ENCODE measurements at places on chromosomes 5 and 9.

DNA sequence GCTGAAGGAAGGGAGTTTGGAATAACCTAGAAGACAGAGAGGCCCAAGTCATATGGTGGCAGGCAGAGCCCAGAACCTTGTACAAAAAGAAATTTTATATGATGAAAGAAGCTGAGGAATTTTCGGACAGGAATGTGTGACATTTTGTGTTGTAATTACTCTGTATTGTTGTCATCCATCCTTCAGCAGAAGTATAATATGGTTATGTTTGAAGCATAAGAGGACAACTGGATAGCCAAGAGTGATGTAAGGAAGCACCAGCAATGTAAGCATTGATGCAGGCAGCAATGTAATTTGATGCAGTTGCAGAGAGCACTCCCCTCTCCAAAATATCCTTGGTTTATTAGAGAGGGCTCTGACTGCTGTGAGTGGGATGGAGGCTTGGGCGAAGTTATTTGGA is 19.1 kb upstream of the SNX2 start:
- DNase-seq: no peak

- no peak for DNase-seq
Observed at GRCh38 chr5:139470821-139471300, at the start of gene SMIM33. TSS of gene SMIM33 (plus strand) at chr5:139471004. CDS start at chr5:139471122, 118 bp downstream.

- DNase-seq: no peak
Observed at GRCh38 chr5:17075236-17075635, 139.1 kb upstream of the MYO10 start.

GRCh38 chr5:36301858-36302603 is at the start of gene RANBP3L:
TSS of gene RANBP3L (minus strand) at chr5:36301902. CDS start at chr5:36301416, 486 bp downstream.
- DNase-seq: peak; percentile 17

DNA sequence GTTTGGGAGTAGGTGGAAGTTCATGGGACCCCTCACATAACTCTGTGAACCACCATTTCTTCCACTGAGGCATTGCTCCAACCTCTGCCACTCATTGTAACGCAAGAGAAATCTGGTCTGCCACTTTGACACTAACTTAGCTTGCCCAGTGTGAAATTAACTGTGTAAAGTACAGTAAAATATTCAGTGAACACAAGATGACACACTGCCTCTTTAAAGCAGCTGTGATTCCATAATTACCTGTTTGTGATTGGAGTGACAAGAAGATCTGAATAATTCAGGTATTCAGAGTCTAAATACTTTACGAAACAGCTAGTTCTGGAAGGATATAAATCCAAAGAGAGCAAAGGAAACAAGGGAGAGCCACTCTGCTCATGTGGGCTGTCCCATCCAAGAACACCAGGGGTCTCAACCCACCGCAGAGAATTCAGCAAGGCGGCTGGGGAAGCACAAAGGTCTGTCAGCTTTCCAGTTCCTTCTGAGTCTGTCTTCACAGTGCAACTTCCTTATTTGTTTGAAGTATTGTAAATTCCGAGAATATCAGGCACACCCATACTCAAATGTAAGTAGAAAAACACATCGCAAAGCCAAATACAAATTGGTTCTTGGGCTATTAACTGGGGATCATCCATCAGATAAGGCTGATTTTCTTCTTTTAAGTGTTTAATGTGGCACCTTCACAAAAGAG is 86.9 kb downstream of the GNAQ start:
- peak; percentile 3 for DNase-seq

- DNase-seq: no peak
Observed at GRCh38 chr5:145246379-145246778, 588.8 kb downstream of the PRELID2 start.

- no peak for DNase-seq
Observed at GRCh38 chr9:93517331-93517730, 59.1 kb upstream of the PHF2 start.

GRCh38 chr5:66972004-66972403 is 224.6 kb downstream of the CD180 start:
- no peak for DNase-seq

GRCh38 chr5:135501965-135502364 is 33.8 kb downstream of the NEUROG1 start:
- DNase-seq: no peak

- no peak for DNase-seq
Observed at GRCh38 chr5:61463596-61463995, 131.5 kb downstream of the ZSWIM6 start.

- DNase-seq: no peak
Observed at GRCh38 chr9:82560036-82560435, 502.9 kb downstream of the RASEF start.

- no peak for DNase-seq
Observed at GRCh38 chr9:113950195-113951031, 74.3 kb downstream of the ZNF618 start.

DNA sequence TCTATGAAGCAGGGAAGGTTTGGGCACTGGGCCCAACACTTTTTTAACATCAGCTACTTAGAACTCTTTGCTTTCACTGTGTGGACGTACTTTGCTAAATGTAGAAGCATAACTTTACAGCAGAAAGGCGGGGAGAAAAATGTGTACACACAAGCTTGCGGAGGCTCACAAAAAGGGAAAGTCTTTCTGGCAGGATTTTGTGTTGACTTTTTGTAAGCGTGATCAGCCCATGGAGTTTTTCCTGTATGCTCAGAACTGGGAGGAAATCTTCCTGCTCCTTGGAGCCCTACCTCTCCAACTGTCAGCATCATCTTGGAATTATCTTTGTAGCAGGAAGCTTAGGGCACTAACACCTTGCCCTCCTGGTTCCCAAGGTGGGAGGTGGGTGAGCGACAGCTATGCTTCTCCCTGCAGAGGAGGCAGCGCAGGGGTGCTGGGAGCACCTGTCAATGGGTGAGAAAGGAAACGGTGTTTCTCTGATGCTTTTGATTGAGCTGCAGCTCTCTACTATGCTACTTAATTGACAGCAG is 321.9 kb downstream of the GADD45G start:
- no peak for DNase-seq

GRCh38 chr9:107875571-107875980 is 386.0 kb upstream of the KLF4 start:
- DNase-seq: no peak

- peak; percentile 23 for DNase-seq
Observed at GRCh38 chr9:6788162-6789016, 30.6 kb downstream of the KDM4C start.

DNA sequence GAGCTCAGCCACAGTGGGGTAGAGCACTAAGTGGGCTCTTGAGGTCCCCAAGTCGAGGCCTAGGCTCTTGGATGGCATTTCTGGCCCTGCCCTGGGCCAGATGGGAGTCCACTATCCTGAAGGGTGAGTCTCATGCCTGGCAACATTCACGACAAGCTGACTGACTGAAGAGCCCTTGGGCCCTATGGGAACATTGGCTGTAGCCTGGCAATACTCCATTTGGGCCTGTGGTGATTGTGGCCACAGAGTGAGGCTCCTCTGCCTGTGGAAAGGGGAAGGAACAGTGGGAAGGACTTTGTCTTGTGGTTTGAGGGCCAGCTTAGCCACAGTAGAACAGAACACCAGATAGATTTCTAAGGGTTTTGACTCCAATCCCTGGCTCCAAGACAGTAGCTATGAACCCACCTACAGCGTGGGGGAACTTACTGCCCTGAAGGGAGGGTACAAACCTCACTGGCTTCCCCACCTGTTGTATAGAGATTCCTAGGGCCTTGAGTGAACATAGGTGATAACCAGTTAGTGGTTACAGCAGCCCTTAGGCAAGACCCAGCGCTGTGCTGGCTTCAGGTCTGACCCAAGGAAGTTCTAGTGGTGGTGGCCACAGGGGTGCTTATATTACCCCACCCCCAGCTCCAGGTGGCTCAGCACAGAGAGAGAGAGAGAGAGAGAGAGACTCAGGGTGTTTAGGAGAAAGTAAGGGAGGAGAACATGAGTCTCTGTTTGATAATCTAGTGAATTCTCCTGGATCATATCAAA is 72.4 kb downstream of the KIAA0825 start:
- DNase-seq: no peak

- no peak for DNase-seq
Observed at GRCh38 chr9:136963341-136963740, 11.3 kb downstream of the LCN12 start.

GRCh38 chr9:34547960-34548611 is 25.3 kb upstream of the ENHO start:
- DNase-seq: peak; percentile 55

- DNase-seq: no peak
Observed at GRCh38 chr5:168790671-168791250, 211.6 kb upstream of the PANK3 start.

- DNase-seq: peak; percentile 59
Observed at GRCh38 chr5:115068239-115069086, 101.2 kb downstream of the TRIM36 start.

GRCh38 chr9:137055385-137056364 is 1.8 kb upstream of the ENTPD2 start:
- no peak for DNase-seq

GRCh38 chr5:161086461-161086860 is 234.4 kb upstream of the ATP10B start:
- DNase-seq: no peak

DNA sequence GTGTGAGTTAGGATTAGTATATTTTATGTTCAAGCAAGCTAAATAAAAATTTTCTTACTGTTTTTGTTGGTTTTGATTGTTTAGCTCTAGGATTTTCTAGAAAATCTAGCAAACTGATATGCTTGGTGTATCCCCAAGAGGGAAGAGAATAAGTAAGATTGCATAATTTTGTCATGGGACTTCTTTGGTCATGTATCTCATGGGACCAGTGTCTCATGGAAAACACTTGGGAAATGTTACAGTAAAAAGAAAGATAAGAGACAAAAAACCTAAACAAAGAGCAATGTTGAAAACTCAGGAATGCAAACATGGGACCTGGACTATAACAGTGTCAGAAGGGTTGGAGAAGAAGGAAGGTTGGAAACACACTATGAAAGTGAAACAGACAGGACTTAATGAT is 119.4 kb downstream of the TLR4 start:
- no peak for DNase-seq

DNA sequence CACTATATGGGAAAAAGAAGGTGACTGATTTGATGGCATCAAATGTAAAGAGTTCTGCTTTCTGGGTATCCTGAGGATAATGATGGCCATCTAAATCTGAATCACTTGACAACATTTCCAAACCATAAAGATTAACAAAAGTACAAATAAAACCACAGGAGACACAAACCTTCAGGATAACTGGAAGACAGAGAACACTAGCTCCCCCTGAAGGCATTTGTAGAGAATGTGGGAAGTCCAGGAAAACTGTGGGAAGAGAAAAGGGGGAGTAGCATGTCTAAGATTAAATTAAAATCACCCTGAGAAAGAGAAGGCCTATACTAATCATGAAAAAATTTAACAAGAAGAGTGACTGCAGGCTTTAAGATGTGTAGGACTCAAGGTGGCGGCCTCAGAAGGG is 116.2 kb downstream of the PRELID2 start:
- peak; percentile 20 for DNase-seq

DNA sequence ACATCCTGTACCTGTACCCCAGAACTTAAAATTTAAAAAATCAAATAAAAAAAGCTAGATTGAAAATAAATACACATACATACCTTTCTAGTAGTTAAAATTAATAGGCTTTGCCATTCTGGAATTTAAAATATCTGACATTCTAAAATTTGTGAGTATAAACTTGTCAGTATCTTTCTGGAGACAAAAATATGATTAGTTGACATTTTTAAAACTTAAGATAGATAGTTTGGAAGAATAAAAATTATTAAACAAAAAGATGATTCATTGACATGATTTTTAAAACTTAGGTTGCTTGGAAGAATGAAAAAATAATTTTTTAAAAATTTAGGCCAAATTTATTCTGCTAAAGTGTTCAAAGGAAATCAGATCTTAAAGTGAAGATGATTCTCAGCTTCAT is 43.1 kb downstream of the ISOC1 start:
- DNase-seq: no peak

DNA sequence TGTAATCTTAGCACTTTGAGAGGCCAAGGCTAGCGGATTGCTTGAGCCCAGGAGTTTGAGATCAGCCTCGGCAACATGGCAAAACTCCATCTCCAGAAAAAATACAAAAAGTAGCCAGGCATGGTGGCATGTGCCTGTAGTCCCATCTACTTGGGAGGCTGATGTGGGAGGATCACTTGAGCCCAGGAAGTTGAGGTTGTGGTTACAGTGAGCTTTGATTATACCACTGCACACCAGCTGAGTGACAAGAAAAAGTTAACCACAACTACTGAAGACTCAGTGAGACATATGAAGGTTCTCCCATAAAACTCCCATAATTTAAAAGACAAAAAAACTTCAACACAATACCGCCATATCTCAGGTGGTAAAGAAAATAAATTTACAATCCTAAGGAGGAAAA is 98.0 kb downstream of the NR6A1 start:
- no peak for DNase-seq

DNA sequence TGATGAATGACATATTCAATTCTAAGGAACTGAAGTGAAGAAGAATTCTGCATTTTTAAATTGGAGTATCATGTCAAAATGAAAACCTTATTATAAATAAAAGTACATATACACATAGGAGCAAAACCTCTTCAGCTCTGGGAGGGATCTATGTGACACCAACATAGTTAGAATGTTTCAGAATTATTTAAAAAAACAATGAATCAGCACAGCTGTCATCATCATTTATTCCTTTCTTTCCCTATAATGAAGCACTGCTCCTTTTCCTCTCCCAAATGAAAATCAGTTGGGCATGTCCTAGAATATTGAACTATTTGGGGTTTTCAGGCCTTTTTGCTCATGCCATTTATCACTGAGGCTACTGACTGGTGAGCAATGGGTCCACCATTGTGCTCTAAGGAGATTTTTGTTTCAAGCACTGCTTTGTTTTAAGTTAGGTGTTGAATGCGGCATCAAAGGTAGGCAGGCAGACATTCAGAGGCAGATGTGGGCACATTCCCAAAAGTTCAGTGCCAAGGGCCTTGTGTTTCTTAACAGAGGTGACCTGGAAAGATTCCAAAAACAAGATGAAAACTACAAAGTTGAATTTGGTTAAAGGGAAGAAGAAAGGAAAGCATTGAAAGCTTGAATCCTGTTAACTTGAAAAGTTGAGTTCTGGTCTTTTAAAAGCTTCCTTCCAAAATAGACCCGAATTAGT is 126.4 kb upstream of the ADAMTSL1 start:
- no peak for DNase-seq

DNA sequence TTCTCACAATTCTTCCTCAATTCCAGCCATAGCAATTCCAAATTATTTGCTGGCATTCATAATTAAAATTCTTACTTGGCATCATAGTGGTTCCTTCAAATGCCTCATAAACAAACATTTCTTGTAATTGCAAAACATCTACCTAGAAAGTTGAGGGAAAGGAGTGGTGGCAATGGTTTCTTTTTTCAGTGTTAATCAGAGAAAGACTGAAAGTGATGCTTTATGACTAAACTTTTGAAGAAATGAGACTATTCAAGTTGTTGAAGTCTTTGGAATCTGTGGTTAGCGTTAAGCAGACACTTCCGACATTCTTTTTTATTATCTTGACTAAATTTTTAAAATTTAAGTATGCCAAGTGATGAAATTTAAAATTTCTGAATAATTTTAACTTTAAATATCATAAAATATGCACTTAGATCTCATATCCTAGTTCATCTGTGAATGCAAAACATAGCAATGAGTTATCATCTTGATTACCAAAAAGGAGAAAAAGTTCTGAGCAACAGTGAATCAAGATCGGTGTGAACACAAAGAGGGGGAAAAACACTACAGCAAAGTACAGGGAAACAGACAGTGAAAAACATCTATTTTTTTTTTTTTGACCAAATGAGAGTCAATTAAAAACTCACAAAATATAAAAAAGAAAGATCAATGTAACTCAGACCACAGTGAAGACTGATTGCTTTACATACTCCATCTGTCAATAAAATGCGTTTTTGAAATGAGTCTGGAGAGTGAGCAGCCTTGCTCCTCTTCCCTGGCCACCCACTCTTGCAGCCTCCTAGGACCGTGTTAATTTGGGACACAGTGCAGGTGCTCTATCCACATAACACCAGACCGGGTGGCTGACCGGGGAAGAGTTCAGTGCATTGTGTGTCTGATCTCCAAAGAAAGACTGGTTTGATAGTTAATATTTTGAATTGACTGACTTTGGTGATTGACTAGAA is 20.6 kb upstream of the IL7R start:
- DNase-seq: no peak

All from T47D (cell line).